Amniotic epithelial cell (primary cell): ENCODE measurements at places on chromosomes 12 and 14.
A peak's percentile ranks its signal among the peaks of the same experiment; 100 is the strongest.

GRCh38 chr14:99320621-99321235, 48.7 kb upstream of the BCL11B start:
- no peak for DNase-seq

DNA sequence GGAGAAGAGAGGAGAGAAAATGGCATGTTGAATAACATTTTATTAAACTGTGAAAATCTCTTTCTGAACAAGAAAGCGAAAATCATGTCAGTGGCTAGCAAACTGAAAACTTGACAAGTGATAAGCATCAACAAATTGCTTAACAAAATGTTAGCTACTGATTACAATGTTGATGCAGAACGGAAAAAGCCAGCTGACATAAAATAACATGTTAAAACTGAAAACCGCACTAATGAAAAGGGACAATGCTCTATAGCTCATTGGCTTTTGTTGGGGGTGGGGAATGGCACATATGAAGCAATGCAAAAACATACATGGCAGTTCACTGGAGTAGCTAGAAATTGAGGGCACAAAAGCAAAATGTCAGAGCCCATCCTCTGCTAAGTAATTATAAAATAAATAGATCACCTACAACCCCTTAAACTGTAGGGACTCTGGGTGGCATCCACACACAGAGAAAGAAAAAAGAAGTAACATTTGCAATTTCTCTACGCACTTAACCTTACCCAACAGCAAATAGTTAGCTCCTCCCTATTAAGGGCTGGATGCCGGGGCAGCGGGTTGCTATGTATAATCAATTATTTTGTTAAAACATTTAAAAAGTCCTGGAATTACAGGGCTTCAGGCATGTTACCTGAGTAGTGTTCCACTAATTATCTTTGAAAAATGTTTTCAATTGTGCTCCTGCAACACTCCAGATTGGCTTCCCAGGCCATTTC, 129.2 kb upstream of the USP15 start:
- no peak for DNase-seq

- DNase-seq: peak; percentile 91
These were observed 16.4 kb downstream of the LRCOL1 start for GRCh38 chr12:132593938-132594358.

DNA sequence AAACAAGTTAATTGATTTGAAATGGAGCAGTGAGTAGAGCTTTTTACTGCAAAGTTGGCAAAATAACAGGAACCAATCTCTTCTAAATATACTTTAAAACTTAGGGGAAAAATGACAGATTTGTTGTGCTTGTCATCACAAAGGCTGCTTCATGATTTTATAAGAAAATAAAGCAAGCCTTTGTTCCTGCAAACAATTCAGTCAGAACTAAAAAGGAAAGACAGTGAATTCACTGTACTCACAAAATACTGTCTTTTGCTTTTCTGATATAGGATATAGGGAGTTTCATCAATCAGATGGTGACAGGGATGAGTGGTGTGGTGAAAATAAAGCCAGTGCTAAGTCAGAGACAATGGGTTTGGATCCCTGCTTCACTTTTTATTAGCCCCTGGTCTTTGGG, 126.0 kb downstream of the HELB start:
- no peak for DNase-seq

GRCh38 chr12:127078577-127079350, 1188.2 kb upstream of the TMEM132C start:
- DNase-seq: no peak

DNA sequence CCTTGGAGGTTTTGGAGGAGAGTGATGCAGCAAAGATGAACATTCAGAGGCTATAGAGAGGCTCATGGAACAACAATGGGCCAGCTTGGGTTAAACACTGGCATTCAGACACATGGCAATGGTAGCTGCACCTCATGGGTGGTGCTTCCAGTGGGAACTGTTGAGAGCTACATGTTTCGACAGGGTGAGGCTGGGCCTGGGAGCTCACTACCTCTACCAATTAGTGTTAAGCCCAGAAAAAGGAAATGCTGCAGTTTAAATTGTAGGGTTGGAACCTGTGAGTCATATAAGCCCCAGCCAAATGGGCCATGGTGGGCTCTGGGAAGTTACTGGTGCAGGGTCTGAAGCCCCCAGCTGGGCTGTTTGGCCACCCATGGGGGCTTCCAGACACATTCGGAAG, 279.7 kb downstream of the ZFP36L1 start:
- no peak for DNase-seq

DNA sequence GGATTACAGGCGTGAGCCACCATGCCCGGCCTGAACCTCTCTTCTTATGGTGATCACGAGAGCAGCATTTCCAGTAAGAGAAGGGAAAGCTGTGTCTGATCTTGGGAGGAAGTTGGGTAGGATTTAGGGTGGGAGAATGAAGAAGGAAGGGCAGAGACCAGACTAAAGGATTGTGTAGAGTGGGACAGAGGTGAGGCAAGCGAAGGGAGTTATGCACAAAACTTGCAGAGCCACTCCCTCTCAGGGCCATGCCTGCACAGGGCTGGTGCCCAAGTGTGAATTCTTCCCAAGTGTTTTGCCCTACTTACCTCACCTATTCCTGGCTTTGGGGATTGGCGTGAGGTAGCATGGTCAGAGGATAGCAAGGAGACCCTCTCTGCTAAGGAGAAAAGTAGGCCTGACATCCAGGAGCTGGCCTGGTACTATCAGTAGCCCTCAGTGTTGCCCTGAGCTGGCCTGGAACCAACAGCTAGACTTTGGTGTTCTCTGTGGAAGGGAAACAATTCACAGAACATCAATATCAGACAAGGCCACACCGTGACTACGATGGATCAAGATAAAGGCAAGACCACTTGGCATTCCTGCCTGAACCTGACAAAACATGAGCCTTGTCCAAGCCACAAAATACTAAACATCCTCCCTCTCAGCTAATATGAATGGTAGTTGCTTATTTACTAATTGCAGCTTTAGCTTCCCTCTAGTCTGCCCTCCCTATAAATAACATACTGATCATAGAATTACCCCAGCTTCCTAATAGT, 201.0 kb upstream of the AMIGO2 start:
- peak; percentile 77 for DNase-seq

DNA sequence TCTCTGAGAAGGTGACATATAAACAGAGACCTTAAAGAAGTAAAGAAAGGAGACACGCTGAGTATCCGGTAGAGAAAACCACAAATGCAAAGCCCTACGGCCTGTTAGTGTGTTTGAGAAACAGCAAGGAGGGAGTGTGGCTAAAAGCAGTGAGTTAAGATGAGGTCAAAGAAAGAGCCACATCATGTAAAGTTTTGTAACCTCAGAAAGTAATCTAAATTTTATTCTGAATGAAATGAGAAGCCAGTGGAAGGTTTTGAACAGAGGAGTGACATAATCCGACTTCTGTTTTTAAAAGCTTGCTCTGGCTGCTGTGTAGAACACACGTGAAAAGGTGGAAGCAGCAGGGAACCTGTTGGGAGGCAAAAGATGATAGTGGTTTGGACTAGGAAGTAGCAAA, 32.6 kb downstream of the PPP2R5E start:
- DNase-seq: peak; percentile 73

DNA sequence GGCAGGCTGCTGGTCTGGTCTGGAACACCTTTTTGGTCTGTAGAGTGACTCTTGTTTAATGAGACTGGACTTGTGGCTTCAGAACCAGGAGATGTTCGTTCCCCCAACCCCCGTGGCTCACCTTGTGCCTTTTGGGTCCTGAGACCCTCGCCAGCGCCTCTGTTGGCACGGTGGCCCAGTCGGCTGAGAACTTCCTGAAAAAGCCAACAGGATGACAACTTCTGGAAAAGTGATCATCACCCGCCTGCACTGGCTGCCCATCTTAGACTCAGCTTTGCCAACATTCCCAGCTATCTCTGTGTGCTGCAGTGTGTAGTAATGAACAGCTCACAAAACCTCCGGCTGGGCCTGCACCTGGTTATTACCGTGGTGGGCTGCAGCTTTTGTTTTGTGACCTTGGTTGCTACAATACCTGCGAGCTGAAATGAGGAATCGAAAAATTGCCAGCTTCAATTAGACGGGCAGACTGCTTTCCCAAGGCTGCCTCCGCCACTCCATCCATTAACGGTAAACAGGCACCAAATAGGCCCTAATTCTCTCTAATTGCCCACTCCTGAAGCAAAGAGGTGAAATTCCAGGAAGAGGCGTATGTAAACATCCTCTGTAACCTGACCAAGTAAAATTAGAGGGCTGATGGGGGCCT, 16.0 kb downstream of the MEG3 start:
- DNase-seq: no peak

- DNase-seq: no peak
These were observed 10.9 kb upstream of the SNX6 start for GRCh38 chr14:34640826-34641225.

GRCh38 chr14:33297565-33297964, 358.9 kb downstream of the NPAS3 start:
- DNase-seq: no peak

- no peak for DNase-seq
These were observed 253.8 kb downstream of the TTC8 start for GRCh38 chr14:89078021-89078795.

DNA sequence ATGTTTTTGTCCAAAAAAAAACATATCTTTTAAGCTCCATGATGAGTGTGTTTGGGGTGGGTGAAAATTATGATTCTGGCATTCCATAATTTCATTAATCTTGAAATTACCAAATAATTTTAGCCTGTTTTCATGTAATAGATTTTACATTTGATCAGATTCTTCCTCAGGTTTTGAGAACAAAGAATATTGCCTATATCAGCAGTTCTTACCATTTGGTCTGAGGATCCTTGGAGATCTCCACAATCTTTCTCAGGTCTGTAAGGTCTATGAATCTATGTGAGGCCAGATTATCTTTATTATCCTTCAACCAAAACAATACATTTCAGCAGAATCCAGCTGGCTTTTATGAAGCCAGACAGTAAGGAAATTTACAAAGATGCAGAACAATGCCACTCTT, 373.3 kb upstream of the E2F7 start:
- no peak for DNase-seq

GRCh38 chr14:49586673-49587460, 687 bp upstream of the RPS29 start:
- DNase-seq: peak; percentile 71

- peak; percentile 48 for DNase-seq
These were observed 7.3 kb upstream of the FIGNL2 start for GRCh38 chr12:51855586-51856428.

- no peak for DNase-seq
These were observed 26.6 kb downstream of the FAIM2 start for GRCh38 chr12:49877066-49877465.

GRCh38 chr12:9367201-9367600, 159.0 kb upstream of the PZP start:
- no peak for DNase-seq

- DNase-seq: peak; percentile 34
These were observed 648 bp downstream of the CHD4 start for GRCh38 chr12:6606331-6607131.

DNA sequence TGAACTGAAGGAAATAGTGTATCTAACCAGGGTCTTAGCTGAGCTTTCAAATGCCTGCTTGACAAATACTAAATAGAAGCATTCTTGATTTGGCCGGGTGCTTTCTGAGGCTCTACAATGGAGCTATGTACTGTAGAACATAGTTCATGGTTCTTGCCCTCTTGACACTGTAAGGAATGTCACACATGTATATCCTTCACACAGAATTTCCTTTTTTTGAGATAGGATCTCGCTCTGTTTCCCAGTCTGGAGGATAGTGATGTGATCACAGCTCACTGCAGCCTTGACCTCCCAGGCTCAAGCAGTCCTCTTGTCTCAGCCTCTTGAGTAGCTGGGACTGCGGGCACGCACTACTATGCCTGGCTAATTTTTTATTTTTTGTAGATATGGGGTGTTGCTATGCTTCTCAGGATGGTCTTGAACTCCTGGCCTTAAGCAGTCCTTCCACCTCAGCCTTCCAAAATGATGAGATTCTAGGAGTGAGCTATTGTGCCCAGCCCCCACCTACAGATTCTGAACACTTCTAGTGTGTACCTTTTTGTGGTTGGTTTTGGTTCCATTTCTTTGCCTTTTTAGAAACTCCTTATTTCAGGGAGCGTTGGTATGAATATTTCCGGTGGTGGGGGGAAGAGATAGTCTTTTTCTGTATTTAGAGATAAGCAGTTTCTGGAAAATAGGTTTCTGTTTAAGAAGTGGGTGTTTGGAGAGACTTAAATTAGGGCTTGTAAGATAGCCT, 4.2 kb downstream of the MLXIP start:
- no peak for DNase-seq

- peak; percentile 21 for DNase-seq
These were observed 86.4 kb downstream of the ACACB start for GRCh38 chr12:109202770-109203169.

DNA sequence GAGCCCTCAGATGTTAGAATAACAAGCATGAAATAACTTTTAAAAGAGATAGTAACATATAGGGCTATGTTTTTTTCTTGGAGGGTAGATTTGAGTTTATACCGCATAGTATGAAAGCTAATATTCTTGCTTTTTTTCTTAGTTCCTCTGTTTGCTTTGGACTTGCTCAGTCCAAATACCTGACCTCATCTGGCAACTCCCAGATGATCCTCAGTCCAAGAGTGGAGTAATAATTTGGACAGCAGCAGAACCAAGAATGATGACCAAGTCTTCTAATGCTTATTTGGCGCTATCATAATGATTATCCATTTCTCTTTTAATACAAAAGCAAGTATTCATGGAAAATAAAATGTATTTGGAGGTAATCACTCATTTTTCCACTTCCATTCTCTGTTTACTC, 45.6 kb downstream of the GUCY2C start:
- DNase-seq: no peak

GRCh38 chr12:108594323-108594903, 3.5 kb downstream of the TMEM119 start:
- no peak for DNase-seq

DNA sequence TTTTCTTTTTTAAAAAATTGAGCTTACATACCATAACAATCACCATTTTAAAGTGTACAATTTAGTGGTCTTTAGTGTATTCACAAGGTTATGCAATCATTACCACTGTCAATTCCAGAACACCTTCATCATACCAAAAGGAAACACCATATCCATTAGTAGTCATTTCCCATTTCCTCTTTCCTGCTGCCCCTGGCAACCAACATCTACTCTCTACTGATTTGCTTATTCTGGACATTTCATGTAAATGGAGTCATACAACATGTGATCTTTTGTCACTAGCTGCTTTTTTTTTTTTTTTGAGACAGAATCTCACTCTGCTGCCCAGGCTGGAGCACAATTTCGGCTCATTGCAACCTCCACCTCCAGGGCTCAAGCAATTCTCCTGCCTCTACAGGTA, 66.8 kb upstream of the CFL2 start:
- DNase-seq: peak; percentile 71

- DNase-seq: peak; percentile 93
These were observed at the start of gene SRSF5 for GRCh38 chr14:69766984-69767368. Gene SRSF5, plus strand, starts transcription at chr14:69767142. Its CDS starts 1,015 bp downstream, at chr14:69768157.

DNA sequence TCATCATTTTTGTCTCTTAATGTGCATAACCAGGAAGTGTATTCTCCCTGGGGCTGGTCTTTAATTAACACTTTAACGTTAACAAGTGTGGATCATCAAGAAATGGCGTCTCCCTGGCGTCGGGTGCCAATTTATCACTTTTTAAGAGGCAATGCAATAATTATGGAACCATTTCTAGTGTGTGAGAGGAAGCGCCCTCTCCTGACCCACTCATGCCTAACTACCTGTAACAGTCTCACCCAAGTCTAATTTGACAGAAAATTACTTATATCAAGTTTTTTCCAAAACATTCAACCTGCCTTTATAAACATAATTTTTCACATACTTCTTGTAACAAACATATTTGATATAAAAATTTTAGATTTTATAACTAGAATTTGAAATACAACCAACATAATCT, 905.3 kb upstream of the MDGA2 start:
- no peak for DNase-seq
